EH (cell line): ENCODE measurements at places on chromosomes 6 and 20.

DNA sequence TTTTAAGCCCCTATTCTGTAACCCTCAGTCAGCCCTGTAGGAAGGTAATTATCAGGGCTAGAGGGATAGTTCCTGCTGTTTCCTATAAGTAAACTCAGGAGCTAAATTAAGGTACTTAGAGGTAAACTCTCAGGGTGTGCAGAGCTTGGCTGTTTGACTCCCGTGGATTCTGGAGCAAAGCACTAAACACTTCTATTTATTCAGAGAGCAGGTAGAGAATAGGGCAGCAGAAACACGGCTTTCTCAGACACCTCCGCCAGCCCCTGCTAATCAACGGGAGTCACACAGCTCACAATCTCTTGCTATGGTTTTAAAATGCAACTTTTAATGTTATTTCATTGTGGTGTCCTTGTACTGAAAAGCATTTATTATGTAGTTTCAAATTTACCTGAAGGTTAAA lies 21.8 kb downstream of the PRKN start:
- no peak for DNase-seq

- no peak for DNase-seq
Measured at GRCh38 chr6:89375427-89376267, 23.1 kb upstream of the UBE2J1 start.

- no peak for DNase-seq
Measured at GRCh38 chr6:40342723-40343122, 244.4 kb downstream of the LRFN2 start.

- DNase-seq, result no peak
Measured at GRCh38 chr6:130913120-130913519, 85.9 kb downstream of the SMLR1 start.

- no peak for DNase-seq
Measured at GRCh38 chr6:32189069-32189741, 797 bp downstream of the PBX2 start.

GRCh38 chr20:42100137-42100704 lies 482.0 kb upstream of the CHD6 start:
- no peak for DNase-seq

GRCh38 chr6:155779456-155779855 lies 323.8 kb upstream of the NOX3 start:
- DNase-seq, result no peak

GRCh38 chr6:38703949-38704590 lies 1.1 kb upstream of the GLO1 start:
- no peak for DNase-seq

- no peak for DNase-seq
Measured at GRCh38 chr6:12049165-12049564, 37.1 kb downstream of the HIVEP1 start.

GRCh38 chr6:11774426-11774825 lies 4.2 kb downstream of the ADTRP start:
- DNase-seq, result no peak

- DNase-seq, result no peak
Measured at GRCh38 chr6:43965628-43966373, 161.5 kb downstream of the MRPL14 start.

- no peak for DNase-seq
Measured at GRCh38 chr20:38166703-38167233, 1.7 kb upstream of the TGM2 start.

GRCh38 chr6:132708771-132709170 lies 5.1 kb downstream of the VNN1 start:
- DNase-seq, result no peak

- peak; percentile 68 for DNase-seq
Measured at GRCh38 chr20:1391640-1392442, 1.0 kb downstream of the FKBP1A start.

GRCh38 chr6:15462256-15462655 lies 200.6 kb downstream of the DTNBP1 start:
- DNase-seq, result no peak

DNA sequence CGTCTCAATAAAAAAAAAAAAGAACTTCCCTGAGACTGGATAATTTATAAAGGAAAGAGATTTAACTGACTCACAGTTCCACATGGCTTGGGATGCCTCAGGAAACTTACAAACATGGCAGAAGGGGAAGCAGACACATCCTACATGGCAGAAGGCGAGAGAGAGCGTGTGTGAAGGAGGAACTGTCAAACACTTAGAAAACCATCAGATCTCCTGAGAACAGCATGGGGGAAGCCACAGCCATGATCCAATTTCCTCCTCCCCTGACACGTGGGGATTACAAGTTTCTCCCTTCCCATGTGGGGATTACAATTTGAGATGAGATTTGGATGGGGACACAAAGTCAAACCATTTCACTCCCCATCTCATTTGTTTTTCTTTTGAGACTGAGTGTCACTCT lies 46.6 kb upstream of the TFAP2C start:
- no peak for DNase-seq

DNA sequence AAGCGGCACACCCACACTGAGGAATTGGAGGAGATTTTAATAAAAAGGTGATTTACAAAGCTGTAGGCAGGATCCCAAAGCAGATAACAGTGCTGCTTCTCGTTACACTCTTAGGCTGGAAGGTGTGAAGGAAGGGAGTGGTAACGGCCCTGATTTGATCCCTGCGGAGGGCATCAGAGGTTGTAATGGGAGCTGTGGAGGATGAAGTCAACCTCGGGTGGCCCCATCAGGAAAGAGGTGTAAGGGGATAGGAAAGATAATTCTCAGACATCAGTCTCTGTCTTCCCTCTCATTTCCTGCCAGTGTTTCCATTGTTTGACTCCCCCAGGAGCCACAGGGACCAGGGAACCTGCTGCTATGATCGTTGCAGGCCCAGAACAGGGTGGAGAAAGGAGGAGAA lies 245.7 kb upstream of the NOX3 start:
- no peak for DNase-seq

- DNase-seq, result peak; percentile 14
Measured at GRCh38 chr6:16494793-16495192, 256.4 kb downstream of the GMPR start.

- DNase-seq, result no peak
Measured at GRCh38 chr6:119482850-119483285, 133.3 kb upstream of the MAN1A1 start.

DNA sequence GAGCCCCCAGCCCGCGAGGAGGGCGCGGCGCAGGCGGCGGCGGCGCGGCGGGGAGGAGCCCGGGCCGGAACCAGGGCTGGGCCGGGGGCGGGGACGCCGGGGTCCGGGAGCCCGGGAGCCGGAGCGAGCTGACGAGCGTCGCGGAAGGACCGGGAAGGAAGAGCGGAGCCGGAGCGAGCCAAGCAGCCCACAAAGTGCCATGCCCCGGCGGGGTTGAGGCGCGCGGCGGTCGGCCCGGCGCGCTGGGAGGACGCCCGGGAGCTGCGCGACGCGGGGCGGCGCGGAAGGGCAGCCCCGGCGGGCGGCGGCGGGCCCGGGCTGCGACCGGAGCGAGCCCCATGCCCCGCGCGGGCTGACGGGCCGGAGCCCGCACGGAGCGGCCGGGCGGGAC lies 289 bp downstream of the FOXP4 start:
- no peak for DNase-seq

- DNase-seq, result no peak
Measured at GRCh38 chr6:168412456-168412855, 28.5 kb upstream of the SMOC2 start.

GRCh38 chr6:148890652-148891404 lies 144.0 kb downstream of the UST start:
- DNase-seq, result no peak

GRCh38 chr20:53805895-53806384 lies 212.3 kb upstream of the ZNF217 start:
- peak; percentile 96 for DNase-seq

GRCh38 chr20:32993496-32994050 lies 10.7 kb downstream of the SUN5 start:
- DNase-seq, result no peak

DNA sequence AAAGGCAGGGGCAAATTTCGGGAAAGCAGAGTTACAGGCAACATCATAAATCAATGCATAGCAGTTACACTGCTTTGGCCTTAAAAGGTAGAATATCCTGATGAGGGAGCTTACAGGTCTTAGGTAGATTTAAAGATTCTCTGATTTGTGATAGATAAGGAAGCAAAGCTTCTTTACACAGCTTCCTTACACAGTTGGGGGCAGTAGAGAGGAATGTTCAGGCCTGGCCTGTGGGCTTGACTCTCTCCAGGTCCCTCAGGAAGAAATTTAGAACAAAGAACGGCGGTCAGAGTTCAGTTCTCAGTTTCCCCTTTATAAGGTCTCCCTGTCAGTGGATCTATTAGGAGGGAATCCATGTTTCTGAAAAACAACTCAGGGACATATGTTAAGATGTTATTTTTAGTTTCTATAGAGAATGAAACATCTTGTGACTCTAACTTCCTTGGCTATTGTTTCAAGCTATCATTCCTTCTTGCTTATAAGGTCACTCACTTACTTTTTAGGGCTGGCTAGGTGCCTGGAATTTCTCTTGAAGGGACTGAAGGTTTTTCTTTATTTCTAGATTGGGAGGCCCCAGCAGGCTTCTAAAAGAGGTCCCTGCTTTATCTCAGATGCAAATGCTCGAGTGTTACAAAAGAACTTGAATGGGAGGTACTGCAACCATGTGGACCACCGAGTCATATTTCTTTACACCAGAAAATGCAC lies 11.8 kb downstream of the HLA-B start:
- no peak for DNase-seq

DNA sequence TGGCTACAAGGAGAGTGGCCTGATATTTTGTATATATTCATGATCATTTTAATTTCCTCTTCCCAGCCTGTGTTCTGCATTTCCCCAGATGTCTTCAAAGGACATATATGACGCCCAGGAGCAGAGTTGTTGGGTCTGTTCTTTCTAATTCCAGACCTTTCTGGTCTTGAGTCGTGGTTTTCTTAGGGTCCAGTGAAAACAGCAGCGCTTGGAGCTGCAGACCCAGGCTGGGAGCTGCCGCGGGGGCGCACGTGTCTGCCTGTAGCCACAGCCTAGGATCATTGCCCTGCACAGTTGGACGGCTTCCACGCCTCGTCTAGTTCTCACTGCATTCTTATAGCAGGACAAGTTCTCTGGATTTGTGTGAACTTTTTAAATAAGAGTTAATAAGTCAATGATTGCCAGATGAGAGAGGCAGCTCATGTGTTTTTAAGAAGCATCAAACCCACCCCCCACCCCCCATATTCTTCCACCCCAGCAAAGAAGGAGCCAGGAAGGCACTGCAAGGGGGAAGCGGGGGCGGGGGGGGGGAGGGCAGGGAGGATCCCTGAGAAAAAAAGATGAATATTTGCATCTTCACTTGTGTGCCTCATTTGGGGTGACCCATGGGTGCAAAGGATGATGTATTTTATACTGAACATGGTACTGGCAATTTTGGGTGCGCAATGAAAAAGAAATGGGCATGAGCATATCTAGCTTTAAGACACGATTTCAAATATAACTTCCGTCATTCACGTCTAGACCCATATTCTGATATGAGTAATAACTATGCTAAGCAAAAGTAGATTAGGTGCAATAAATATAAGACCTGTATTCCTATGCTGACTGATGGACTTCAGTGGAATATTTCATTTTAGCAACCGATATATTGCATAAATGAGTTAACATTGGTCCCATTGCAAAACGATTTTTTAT lies 160.0 kb downstream of the TBXT start:
- DNase-seq, result peak; percentile 60

- DNase-seq, result no peak
Measured at GRCh38 chr6:85353012-85353411, 96.9 kb upstream of the NT5E start.

DNA sequence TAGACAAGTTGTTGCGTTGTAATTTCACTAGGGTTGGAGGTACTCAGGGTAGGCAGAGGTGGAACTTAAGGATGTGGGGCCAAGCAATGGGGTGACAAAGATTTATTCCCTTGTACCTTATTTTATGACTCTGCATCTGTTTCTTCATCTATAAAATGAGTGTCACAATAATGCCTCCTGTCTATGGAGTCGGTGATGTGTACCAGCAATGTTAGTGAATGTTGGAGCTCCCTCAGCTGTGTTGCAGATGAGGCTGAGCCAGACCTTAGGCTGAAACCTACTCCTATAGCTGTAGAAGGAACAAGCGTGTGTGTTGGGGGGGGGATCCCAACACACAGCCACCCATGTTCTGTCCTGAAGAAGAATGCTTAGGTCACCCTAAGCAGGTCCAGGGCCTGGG lies 4.5 kb downstream of the UBE2C start:
- no peak for DNase-seq

DNA sequence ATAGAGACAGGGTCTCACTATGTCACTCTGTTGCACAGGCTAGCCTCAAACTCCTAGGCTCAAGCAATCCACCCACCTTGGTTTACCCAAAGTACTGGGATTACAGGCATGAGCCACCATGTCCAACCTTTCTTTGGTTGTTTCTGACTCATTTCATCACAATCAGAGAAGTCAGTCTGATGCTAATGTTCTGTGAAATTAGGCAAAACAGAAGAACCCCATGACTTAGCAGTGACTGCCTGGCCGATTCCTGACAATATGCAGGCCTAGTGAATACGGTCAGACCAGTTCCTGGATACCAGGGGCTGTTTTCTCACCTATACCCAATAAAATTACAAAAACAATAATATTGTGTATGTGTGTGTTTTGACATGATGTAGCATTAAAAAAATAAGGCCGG lies 58.8 kb upstream of the BTN3A2 start:
- DNase-seq, result no peak

- peak; percentile 64 for DNase-seq
Measured at GRCh38 chr6:4466261-4466660, 309.9 kb upstream of the CDYL start.

DNA sequence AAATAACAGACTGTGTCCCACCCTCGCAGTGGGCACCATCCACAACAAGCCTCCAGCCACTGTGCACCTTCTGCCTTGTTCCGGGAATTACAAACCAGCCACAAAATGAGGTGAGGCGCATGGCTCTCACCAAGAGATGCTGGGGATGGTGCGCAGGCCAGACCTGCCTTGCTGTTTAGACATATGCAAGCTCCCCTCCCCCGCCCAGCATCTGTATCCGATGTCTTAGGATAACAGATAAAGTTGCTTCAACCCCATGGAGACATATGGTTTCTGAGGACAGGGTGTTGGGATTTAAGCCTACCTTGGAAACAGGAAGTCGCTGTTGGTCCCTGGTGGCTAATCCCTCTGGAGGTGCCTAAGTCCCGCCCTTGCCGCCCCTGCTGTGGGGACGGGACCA lies 50.4 kb upstream of the MPC1 start:
- no peak for DNase-seq

- no peak for DNase-seq
Measured at GRCh38 chr6:46486181-46486580, 5.1 kb downstream of the RCAN2 start.

GRCh38 chr6:114055349-114055748 lies 84.4 kb upstream of the HDAC2 start:
- no peak for DNase-seq

DNA sequence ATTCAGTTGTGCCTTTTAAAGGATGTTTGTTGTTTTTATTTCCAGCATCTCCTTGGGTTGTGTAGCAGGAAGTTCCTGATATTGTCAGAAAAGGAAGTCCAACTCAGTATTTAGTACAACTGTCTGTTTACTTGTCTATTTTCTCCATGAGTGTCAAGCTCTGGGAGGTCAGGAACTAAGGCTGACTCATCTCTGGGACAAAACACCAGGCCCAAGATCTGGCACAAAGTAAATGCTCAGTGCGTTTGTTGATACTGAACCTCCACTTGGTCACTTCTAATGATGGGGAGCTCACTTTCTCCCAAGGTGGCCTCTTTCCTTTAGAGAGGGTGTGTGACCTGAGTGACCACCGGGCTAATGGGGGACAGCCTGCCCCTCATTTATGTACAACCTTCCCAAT lies 12.6 kb upstream of the PIGU start:
- peak; percentile 50 for DNase-seq
